Retina (tissue), 1 donor: ENCODE measurements at places on chromosomes 11 and 22.
A peak's percentile ranks its signal among the peaks of the same experiment; 100 is the strongest.

DNA sequence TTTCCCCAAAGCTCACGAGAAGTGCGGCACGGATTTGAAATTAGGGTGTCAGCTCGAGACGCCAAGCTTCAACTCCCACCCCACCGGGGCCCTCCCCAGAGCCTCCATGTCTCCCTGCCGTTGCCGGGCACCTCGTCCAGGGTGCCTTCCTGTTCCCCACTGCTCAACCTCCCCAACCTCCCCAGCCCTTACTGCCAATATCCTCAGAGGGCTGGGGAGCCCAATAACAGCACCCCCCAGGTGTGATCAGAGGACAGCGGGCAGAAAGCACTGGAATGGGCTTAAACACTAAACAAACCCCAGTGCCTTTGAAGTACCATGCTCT is 1336.4 kb downstream of the TBC1D22A start:
- DNase-seq: no peak

DNA sequence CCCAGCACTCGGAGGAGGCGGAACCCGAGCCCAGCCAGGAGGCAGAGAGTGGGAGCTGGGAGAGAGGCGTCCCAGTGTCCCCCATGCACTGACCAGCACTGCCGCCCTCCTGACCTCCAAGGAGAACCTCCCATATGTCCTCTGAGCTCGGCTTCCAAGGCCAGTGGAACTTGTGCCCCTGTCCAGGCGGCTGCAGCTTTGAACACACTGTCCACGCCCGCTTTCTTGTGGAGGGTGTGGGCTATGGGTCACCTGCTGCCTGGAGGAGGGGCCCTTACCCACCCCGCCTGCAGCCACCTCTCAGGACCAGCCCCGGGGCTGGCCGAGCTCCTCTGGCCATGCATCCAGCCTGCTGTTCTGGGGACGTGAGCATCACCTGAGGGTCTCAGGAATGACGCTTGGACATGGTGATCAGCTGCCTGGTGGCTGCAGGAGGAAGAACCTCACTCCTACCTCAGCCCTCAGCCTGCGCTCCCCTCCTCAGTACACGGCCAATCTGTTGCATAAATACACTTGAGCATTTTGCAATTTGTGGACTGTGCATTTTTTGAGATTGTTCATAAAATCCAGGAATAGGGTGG is 22.2 kb upstream of the MUC5B start:
- no peak for DNase-seq

DNA sequence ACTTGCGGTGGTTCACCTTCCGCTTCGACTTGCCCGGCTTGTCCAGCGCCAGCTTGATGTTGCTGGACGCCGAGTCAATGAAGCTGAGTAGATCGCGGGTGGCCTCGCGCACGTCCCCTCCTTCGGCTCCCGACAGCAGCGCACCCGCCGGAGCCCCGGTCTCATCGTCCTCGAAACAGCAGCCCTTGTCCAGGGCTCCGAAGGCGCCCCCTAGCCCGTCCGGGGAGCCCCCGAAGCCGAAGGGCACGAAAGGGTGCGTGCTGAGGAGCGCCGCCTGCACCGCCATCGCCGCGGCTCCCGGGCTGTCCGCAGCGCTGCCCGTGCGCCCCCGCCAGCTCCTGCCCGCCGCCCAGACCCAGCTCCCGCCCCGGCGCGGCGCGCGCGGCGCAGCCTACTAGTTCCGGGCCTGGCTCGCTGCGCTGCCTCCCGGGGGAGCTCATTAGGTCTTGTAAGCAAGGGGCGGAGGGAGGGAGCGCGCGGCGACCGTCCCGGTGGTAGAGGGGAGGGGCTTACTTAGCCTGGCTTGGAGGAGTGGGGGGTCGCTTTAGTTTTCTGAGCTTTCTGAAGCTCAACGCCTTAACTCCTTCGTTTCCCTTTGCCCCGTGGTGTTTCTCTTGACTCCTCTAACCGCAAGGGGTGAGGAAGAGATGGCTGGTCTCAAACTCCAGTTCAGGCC is at the start of gene FAM181B:
TSS of gene FAM181B (minus strand) at position 421 of the 676 bp plus-strand sequence. CDS start at position 286, 135 bp downstream.
- DNase-seq: peak; percentile 86

- DNase-seq: no peak
Measured at GRCh38 chr22:43337385-43337784, 5.8 kb downstream of the SCUBE1 start.

- no peak for DNase-seq
Measured at GRCh38 chr22:22995166-22995565, 75.2 kb upstream of the GNAZ start.

- DNase-seq: no peak
Measured at GRCh38 chr11:107562647-107563208, 2.8 kb downstream of the ALKBH8 start.

DNA sequence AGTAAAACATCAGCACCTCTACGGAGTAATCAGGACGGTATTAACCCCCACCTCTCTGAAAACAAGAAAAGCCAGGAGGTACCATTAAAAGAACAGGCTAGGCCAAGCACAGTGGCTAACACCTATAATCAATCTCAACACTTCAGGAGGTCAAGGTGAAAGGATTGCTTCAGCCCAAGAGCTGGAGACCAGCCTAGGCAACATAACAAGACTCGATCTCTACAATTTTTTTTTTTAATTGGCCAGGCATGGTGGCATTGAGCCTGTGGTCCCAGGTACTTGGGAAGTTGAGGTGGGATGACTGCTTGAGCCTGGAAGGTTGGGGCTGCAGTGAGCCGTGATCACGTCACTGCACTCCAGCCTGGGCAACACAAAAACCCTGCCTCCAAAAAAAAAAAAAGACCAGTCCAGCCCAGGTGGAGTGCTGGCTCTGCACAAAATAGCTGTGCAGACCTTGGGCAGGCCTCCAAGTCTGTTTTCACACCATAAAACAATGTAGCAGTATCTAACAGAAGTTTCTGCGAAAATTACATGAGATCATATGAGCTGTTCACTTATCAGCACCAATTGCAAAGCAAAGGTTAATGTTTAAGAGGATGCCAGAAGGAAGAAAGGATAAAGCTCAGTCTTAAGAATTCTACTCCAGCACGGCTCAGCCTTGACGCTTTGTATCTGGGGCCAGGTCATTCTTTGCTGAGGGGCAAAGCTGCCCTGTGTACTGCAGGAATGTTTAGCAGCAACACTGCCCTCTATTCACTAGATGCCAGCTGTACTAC is 14.8 kb downstream of the CHKA start:
- no peak for DNase-seq

DNA sequence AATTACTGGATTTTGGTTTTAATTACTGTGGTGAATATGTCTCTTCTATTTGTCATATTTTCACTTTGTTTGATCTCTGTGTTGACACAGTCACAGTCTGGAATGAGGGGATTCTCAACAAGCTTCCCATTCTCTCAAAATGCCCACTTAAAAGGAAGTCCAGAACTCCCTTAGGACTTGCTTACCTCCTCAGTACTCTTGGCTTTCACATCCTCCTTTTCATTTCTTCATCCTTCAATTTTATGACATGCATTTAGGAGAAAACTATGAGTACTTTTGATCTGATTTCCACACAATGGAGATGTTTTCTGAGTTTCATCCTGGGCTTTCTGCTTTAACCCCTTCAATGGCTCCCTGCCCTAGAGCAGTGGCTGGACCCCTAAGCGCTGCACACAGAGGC is 49.3 kb upstream of the FLI1 start:
- DNase-seq: no peak

DNA sequence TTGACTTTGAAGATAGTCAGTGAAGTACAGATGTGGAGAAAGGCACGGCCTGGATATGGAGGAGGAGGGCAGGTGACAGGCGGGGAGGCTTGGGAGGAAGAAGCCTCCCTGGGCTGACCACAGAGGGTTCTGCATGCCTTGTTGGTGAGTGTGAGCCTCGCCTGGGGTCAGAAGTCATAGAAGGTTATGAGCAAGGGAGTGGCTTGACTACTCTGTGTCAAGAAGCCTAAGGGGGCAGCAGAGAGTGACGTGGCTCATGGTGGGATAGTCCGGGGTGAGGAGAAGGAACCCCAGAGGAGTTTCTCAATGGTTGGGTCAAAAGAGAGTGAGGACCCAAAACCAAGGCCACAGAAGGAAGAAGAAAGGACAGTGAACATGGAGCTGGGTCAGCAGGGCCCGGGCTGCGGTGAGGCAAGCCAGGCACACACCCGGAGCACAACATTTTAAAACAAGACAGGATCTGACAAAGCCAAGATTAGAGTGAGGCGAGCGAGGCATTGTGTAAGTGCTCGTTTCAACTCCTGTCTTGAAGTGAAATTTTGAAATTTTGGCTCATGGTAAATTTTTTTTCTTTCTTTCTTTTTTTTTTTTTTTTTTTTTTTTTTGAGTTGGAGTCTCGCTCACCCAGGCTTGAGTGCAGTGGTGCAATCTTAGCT is 31.9 kb downstream of the PDGFB start:
- DNase-seq: no peak

- no peak for DNase-seq
Measured at GRCh38 chr11:117872420-117872961, 4.0 kb downstream of the FXYD6 start.

DNA sequence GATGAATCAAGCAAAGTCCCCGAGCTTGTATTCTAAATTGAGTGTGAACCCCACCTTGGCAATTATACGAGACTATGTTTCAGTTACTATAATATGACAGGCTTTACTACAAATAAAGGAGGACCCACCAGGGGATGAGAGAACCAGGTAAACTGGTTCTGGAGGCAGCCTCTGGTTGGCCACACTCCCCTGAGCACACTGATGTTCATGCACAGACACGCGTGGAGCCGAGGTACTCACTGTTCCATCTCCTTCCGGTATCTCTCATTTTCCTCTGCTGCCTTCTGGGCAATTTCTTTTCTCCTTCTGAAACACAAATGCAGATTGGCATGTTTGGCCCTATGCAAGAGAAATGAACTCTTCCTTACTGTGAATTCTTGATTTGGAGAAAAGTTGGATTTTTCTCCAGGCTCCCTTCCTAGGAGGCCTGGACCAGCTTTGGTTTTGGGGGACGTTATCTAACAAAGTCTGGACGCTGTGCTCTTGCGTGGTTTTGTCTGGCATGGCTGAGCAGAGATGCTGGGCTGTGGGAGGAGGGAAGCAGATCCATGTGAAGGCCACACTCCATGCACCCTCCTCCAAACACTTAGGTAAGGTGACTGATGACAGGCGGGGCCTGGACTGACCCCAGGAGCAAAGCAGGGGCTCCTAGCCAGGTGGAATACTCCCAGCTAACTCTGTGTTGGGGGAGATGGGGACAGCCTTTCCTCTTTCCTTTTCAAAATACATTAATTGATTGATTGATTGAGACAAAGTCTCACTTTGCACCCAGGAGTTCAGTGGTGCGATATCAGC is 22.9 kb downstream of the USH1C start:
- DNase-seq: no peak

DNA sequence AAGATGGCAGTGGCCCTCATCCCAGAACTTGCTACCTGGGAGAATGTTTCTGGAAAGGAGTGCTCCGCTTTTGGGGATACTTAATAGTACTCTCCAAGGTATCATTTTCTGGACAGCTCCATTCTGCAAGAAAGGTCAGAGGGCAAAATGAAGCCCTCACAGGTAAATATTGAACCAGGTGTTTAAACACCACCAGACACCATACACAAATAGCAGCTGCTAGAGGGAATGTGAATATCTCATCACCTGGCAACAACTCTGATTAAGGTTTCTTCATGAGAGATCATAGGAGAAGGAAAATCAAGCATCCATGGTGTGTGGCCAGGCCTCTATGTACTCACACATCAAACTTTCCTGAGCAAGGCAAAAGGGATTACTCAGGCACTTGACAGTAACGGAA is 226.1 kb upstream of the FAT3 start:
- DNase-seq: no peak

DNA sequence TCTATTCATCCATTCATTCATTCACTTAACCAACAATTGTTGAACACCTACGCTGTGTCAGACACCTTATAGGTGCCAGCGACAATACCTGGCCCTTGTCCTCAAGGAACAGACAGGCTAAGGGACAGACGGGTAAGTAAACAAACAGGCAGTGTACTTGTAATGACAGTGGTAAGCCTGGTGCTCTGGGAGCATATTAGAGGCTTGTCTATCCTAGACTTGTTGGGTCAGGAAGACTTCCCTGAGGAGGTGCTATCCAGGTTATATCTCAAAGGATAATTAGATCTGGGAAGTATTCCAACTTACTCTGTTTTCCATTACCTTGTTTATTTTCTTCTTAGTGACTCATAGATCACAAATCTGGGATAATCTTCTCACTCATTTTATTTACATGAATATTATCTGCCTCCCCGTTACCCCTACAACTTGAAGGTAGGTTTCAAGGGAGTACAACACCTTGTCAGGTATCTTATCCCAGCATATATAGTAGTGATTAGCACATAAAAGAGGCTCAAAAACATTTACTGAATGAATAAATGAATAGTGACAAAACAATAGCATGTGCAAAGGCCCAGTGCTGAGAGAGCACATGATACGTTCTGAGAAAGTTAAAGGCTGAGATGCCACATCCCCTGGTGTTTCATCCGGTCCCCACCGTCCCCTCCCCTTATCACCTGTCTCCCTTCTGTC is 75.3 kb upstream of the NCAM1 start:
- no peak for DNase-seq

DNA sequence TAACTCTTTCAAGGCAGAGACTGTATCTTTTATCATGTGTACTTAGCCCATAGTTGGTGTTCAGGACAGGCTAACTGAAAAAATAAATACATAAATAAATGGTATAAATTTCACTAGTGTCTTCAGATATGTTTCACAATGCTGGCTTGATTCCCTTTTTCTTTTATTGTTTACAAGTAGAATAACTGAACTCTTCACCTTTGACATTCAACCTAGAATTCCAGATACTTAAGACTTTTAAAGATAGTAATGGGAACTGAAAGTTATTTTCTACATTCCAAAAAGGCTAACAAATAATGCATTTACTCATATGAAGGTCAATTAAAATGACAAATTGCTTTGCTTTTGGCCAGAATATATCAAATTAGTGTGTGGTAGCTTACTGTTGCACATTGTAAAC is 411.3 kb upstream of the TENM4 start:
- DNase-seq: no peak

GRCh38 chr11:132714859-132715440 is 817.4 kb downstream of the OPCML start:
- peak; percentile 57 for DNase-seq

DNA sequence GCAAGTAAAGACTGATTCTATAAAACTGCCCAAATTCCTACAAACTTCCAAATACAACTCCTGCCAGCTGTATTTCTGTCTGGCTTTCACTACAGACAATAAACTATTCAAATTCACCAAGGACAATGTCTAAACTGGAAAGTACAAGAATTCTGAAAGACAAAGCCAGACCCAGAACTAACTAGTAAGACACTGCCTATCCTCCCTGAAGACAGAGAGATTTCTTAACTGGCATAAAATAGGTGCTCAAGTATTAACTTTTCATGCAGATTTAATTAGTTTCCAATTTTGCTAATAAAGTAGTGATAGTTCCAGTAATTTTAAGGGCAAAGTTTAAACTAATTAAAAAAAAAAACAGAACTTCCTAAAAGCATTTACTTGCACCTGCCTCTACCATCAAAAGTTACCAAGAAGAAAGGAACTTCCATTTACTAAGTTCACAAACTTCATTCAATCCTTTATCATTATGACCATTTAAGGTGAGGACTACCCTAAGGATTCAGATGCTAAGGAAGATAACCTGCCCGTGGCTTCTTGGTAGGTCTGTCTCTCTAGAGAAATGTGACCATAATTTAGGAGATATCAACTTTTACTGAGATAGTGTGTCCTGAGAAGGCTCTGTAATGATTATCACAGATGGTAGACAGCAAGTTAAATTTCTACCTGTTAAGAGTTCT is 45.2 kb downstream of the CELF1 start:
- DNase-seq: no peak

GRCh38 chr11:70552167-70553150 is 154.1 kb downstream of the CTTN start:
- DNase-seq: peak; percentile 53

GRCh38 chr22:50209893-50210292 is 9.1 kb downstream of the SELENOO start:
- peak; percentile 65 for DNase-seq
